ENCODE measurements at places on chromosomes 1 and 21. TPM values are rescaled to one million over a fixed set of nuclear protein-coding genes. Genes with fewer than 3 reads are reported as not detected.

The OLIG2 gene
- total RNA-seq = not detected

The COL6A1 gene
- total RNA-seq = 4.0 TPM

The STXBP3 gene
- total RNA-seq = 53.0 TPM

The BRDT gene
- not detected for total RNA-seq

The SELENBP1 gene
- total RNA-seq = 3.1 TPM

The HRNR gene
- total RNA-seq = not detected

The MARK1 gene
- total RNA-seq = 0.65 TPM

DNA sequence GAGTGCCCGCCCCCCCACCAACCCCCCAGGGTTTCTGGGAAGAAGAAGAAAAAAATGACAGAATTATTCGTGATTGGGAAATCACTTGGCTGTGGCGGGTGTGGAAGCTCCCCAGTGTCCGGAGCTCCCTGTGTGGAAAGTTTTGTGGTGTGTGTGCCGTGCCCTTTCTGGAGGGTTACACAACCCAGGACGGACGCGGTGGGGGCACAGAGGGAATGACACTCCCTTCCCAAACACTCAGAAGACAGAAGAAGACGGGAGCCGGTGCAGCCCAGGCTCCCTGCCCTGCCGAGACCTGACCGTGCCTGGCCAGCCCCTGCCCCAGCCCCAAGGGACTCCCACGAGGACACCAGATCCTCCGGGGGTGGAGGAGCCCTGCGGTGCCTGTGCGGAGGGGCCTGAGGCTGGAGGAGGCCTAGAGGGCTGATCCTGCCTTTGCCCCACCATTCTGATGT lies 33.0 kb upstream of the ADARB1 start:
- no peak for DNase-seq

- DNase-seq = no peak
These were observed 14.4 kb upstream of the AKR1A1 start for GRCh38 chr1:45535988-45536766.

- peak; percentile 61 for DNase-seq
These were observed 261.1 kb downstream of the CAMTA1 start for GRCh38 chr1:7046314-7046713.

DNA sequence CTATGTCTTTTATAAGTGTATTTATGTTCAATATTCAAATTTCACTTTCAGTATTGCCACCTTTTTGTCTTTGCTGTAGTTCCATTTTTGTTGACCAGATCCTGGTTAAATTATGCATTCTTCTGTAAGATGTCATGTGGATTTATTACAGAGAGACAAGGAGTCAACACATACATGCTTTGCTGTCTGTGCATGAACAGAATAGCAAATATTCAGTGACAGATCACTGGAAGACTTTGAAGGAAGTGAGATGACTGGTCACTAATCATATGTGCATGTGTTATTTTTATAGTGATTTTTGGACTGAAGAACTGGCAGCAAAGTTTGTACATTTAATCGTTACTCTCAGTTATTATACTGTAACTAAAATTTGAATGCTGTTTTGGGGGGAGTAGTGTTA lies 117.2 kb downstream of the PLPPR5 start:
- no peak for DNase-seq

GRCh38 chr21:32772281-32773047 lies 909 bp upstream of the PAXBP1 start:
- DNase-seq = peak; percentile 33

- DNase-seq = no peak
These were observed 25.0 kb upstream of the CHRM3 start for GRCh38 chr1:239361403-239361802.

GRCh38 chr1:170533298-170533697 lies 1.3 kb downstream of the GORAB start:
- no peak for DNase-seq

DNA sequence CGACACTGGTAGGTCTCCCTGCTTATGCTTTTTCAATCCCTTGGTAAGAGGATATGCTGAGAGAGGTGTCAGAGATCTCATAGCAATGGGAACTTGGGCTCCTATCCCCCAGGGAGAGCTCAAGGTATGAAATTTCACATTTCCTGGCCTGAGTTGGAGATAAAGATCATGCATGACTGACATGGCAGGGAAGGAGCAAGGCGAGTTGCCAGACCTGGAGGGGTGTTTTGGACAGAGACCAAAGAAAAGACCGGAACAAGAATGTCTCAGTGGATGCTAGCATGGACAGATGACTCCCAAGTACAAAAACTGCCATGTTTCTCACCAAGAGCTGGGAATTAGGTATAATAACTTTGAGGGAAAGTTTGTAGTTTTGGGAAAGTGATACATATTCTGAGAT lies 334.1 kb upstream of the B3GALT2 start:
- DNase-seq = no peak

- DNase-seq = no peak
These were observed 11.7 kb downstream of the SLC19A1 start for GRCh38 chr21:45530423-45531113.

DNA sequence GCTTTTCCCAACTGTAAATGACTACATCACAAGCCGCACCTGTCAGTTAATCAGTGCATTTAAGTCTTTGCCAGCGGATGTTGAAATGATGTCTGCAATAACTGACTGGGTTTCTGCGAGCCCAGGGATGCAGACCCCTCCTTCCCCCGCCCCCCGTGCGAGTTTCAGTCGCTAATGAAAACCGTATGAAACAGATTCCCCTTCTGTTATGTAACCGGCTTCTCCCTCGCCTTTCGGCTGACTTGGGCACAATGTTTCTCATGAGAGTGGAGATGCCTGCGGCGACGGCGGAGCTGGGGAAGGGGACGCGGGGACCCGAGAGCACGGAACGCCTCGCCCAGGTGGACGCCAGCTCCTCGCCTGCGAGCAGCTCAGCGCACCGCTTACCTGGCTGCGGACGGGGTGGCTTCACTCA lies 753 bp downstream of the KCNJ6 start:
- no peak for DNase-seq

- peak; percentile 52 for DNase-seq
These were observed 19.3 kb upstream of the TBX19 start for GRCh38 chr1:168261390-168261789.

DNA sequence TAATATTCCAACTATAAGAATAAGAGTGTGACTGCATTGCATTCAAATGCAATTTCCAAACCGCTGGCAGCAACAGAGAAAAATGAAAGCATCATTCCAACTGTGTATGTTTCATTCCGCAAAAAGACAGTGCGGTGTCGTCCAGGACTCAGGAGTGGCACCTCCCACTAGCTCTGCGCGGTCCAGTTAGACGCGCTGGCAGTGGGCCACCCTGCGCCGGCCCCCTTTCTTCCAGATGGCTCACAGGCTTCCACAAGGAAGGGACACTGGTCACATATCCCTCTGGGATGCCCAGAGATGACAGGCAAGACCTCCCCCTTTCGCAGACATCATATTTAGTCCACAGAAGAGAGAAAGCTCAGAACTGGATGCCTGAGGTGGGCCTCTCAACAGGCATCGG lies 11.9 kb downstream of the WRAP73 start:
- DNase-seq = no peak

DNA sequence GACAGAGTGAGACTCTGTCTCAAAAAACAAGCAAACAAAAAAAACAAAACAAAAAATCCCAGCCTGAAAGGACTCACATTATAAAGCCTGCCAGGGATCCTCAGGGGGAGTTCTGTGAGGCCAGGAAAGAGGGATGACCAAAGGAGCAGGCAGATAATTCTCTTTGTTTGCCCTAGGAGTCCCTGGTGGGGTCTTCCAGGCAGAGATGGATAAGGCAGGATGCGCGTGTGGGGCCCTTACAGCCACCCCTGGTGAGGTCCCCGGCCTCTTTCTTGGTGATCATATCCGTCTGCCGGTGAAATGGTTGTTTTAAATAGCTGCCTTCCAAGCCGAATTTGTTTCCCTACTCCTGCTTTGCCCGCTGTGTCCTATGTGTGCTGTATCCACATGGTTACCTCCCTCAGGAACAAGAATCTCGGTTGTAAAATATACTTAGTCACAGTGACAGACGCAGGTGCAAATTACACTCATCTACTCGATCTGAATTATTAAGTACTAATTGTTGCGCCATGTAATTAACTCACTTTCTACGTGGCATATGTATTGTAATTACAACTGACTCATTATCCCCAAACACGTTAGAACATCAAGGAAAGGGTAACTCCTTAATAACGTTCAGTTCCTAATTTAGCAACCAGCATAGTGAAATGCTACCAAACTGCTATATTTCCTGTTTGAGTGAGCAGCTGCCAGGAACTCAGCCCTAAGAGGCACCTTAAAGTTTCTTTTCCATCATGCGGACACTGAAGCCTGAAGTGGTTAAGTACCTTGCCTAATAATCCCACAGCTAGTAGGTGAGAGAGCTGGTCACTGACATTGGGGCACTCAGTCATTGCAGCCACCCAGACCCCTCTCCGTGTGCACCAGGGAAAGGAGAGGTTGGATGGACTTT lies 106.4 kb downstream of the ZSCAN20 start:
- no peak for DNase-seq
